ENCODE measurements at places on chromosomes 16 and 17.

DNA sequence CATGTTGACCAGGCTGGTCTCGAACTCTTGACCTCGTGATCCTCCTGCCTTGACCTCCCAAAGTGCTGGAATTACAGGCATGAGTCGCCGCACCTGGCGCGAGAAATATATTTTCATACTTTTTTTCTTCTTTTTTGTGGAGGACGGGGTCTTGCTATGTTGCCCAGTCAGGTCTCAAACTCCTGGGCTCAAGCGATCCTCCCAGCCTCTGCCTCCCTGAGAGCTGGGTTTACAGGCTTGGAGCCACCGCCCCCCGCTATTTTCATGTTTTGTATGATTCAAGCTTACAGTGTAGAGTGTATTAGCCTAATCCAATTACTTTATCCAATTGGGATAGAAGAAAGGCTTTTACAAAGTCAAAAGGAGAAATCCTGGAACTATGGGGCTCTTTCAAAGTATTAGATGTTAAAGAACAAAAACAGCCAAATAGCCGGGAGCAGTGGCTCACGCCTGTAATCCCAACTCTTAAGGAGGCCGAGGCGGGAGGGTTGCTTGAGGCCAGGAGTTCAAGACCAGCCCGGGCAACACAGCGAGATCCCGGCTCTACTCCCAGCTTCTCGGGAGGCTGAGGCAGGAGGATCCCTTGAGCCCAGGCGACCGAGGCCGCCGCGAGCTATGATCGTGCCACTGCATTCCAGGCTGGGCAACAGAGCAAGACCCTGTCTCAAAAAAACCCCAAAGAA, 1.4 kb upstream of the MAP1LC3B start:
- no peak for DNase-seq

- DNase-seq, result no peak
Measured at GRCh38 chr17:57499648-57500049, 243.3 kb downstream of the MSI2 start.

- no peak for DNase-seq
Measured at GRCh38 chr16:89707695-89708094, 6.2 kb upstream of the SPATA2L start.

GRCh38 chr17:73770115-73770848, 126.0 kb upstream of the SDK2 start:
- DNase-seq, result no peak

DNA sequence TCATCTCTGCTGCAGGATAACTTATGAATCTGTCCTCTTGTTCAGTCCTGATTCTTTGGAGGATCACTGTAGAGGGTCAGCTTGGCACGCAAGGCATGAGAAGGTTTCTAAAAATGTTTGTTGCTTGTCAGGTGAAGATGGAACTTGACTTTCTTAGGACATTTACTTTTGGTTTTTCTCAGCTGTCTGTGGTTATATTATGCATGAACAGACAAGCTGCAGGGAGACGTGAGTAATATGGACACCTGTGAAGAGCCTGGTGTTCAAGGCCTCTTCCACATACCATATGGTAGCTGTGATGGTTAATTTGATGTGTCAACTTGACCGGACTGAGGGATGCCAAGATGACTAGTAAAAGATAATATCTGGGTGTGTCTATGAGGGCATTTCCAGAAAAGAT, 270.2 kb upstream of the CPHXL start:
- no peak for DNase-seq

GRCh38 chr16:35011-35677, 18.3 kb downstream of the POLR3K start:
- DNase-seq, result no peak

DNA sequence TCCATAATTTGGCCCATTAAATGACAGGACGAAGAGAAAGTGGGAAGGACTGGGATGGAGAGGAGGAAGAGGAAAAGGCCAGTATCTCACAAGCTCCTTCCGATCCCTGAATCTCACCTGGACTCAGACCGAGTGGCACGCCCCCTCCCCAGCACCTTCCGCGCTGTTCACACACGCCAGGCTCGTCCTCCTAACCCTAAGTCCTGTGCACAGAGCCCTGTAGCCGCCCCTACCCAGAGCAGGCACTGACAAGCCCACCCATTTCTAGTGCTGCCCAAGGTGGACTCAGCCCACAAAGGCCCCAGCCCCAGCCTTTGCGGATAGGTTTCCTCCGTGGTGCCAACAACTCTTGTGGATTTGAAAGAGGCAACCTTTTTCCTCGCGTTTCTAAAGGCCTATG, 9.2 kb downstream of the HS3ST3B1 start:
- no peak for DNase-seq

GRCh38 chr16:58032710-58033293, 7.2 kb downstream of the MMP15 start:
- no peak for DNase-seq

- DNase-seq, result no peak
Measured at GRCh38 chr16:50265716-50266336, 525 bp upstream of the ADCY7 start.
